ENCODE measurements at places on chromosomes 13 and 19.

DNA sequence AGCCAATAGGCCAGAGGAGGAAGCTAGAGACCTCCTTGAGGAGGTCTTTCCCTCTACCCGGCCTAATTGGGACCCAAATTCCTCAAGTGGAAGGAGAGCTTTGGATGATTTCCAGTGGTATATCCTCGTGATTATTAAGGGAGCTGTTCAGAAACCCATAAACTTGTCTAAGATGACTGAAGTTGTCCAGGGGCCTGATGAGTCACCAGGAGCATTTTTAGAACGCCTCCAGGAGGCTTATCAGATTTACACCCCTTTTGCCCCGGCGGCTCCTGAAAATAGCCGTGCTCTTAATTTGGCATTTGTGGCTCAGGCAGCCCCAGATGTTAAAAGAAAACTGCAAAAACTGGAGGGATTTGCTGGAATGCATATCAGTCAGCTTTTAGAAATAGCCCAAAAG lies 198.1 kb downstream of the ZNF486 start:
- no peak for DNase-seq

DNA sequence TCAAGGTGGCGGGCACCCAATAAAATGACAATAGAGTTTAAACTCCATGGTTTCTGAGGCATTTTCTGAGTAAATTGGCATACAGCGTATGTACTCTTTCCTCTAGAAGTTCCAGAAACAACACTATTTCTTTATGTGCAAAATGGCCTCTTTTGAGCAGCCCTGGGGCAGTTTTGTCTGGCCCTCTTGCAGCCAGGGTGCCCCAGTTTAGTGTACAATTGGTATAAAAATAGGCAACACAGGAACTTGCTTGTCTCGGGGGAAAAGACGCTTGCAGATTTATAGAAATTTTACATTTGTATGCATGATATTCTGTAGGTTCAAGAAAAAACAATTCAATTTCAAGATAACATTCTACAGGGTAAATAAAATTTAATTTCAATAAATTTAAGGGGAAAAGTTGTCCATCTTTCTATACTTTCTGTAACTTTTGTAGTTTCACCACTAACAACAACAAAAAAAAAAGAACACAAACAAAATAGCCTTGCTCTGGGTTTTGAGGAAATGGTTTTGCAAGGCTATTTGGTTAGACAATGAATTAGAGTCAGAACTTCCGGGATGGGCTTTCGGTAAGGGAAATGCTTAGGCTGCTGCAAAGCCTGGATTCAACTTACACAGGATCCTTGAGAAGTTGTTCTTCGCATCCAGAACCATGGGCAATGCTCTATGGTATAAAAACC lies 45.3 kb downstream of the LRCH1 start:
- DNase-seq = no peak

DNA sequence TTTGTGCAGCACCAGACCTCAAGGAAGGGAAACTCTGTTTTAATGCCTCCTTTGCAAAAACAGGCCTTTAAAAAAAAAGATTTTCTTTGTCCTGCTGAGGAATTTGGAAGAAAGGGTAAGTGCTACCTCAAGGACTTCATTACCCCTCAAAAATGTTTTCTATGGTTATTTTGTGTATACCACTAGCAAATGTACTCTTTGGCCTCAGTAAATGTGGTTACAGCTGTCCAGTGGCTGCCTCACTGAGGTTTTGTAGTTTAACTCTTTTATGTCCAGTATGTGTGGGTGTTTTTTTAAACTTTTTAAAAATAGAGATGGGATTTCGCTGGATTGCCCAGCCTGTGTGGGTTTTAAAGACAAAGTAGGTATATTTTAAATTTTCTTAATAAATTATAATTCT lies 42.2 kb upstream of the TSC22D1 start:
- DNase-seq = no peak

- DNase-seq = no peak
These were observed 1.5 kb downstream of the MFSD12 start for GRCh38 chr19:3555653-3556422.

- peak; percentile 47 for DNase-seq
These were observed 3.4 kb downstream of the DMKN start for GRCh38 chr19:35509861-35510625.

- DNase-seq = no peak
These were observed 529.4 kb upstream of the HTR2A start for GRCh38 chr13:47426126-47426849.

DNA sequence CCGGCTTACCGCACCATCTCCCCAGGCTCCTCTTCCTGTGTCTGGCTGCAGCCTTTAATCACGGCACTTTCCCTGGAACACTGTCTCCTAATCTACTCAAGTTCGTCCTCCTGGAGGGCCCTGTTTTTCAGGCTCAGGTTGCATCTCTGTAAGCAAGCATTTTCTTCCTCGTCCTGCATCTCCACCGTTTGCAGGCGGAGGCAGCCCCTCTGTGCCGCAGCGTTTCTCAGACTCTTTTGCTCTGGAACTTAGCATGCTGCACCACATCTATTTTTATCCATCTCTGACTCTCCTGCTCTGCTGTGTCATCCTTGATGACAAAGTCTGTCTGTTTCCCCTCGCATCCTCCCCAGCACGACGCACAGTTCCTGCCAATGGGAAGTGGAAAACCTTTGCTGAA lies 117.5 kb downstream of the ATP8A2 start:
- no peak for DNase-seq

DNA sequence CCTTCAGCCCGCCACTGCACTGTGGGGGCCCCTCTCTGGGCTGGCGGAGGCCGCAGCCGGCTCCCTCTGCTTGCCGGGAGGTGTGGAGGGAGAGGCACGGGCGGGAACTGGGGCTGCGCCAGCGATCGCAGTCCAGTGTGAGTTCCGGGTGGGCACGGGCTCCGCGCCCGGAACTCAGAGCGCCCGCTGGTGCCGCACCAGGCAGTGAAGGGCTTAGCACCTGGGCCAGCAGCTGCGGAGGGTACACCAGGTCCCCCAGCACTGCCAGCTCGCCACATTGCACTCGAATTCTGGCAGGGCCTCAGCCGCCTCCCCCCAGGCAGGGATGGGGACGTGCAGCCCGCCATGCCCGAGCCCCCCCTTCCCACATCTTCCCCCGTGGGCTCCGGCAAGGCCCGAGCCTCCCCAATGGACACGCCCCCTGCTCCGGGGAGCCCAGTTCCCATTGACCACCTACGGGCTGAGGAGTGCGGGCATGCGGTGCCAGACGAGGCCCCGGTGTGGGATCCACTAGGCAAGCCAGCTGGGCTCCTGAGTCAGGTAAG lies 135.9 kb upstream of the RFC3 start:
- DNase-seq = no peak

DNA sequence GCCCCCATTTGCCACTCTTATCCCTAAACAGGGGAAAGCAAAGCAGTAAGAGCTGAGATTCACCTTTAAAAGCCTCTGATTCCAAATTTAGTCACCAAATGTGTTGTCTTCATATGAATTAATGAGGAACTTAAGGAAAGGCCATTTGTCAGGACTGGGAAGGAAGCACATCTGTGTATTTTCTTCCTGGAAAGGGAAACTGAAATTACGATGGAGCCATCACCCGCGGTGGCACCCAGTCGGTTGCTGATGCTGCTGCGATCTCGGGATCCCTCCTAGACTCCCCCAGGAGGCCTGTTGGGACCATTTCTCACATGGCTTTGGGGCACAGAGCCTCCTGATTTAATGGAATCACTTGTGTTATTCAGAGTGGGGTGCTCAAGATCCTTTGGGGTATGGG lies 7.4 kb upstream of the IL4I1 start:
- DNase-seq = no peak

GRCh38 chr13:26449063-26449848 lies 108.2 kb upstream of the WASF3 start:
- DNase-seq = no peak

GRCh38 chr13:58919551-58919950 lies 1244.2 kb downstream of the DIAPH3 start:
- no peak for DNase-seq
